ENCODE measurements at places on chromosomes 2 and 18. TPM values are rescaled to one million over a fixed set of nuclear protein-coding genes. Genes with fewer than 3 reads are reported as not detected.

Gene SEMA4F
- 3.4 TPM for total RNA-seq

Gene LRP1B
- 50.2 TPM for total RNA-seq

Gene VWC2L
- total RNA-seq: not detected

Gene ZNF804A
- 0.22 TPM for total RNA-seq

Gene DHRS9
- 4.3 TPM for total RNA-seq

Gene BCS1L
- 38.8 TPM for total RNA-seq

Gene OSR1
- total RNA-seq: 16.3 TPM

Gene GPR75
- 2.4 TPM for total RNA-seq

Gene FAM124B
- total RNA-seq: 5.7 TPM

Gene CXCR2
- 1.6 TPM for total RNA-seq

Gene AP1S3
- 1.3 TPM for total RNA-seq

Gene DNAJC27
- 21.5 TPM for total RNA-seq

Gene SP5
- 2.6 TPM for total RNA-seq

Gene DCDC2C
- not detected for total RNA-seq

Gene WNT10A
- not detected for total RNA-seq

Gene B3GNT7
- total RNA-seq: 1.5 TPM

Gene CSRNP3
- 1.1 TPM for total RNA-seq

Gene FRZB
- total RNA-seq: 8.1 TPM

Gene FOSL2
- total RNA-seq: 136 TPM

Gene GALNT5
- 0.17 TPM for total RNA-seq

Gene RAX
- total RNA-seq: not detected

Gene NFATC1
- total RNA-seq: 10.0 TPM

Gene STPG4
- total RNA-seq: not detected

Gene AQP12B
- not detected for total RNA-seq

Gene SMIM21
- total RNA-seq: not detected

Gene TXNDC9
- total RNA-seq: 34.5 TPM

Gene RNF103
- total RNA-seq: 29.6 TPM

Gene FEV
- not detected for total RNA-seq

Gene ASAP2
- 44.3 TPM for total RNA-seq

Gene KIAA2012
- not detected for total RNA-seq

Gene ATG4B
- total RNA-seq: 32.3 TPM

Gene IL1RL2
- 0.17 TPM for total RNA-seq

Gene AGXT
- not detected for total RNA-seq

Gene EFEMP1
- total RNA-seq: 400 TPM

Gene MARCHF7
- total RNA-seq: 122 TPM
